ENCODE measurements at places on chromosomes 6 and 20. TPM values are rescaled to one million over a fixed set of nuclear protein-coding genes. Genes with fewer than 3 reads are reported as not detected.

DNA sequence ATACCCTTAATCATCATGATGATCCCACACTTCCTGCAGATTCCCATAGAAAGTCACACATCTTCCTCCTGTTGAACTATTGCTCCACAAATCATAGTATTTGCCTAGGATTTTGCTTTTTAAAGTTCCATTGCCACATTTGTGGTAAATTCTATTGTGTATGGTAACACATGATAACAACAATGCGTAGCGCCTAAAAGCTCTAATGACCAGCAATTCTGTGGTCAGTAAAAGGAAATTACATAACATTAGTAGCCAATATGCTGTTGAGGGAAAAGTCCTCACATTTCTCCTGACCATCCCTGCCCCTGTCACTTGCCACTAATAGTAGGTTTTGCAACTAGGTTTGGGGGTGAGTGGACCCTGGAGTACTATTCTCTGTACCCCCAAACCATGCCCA, 31.8 kb upstream of the PDE7B start:
- no peak for DNase-seq

RAMACL gene
- 0.38 TPM for polyA plus RNA-seq

RBM12 gene
- 8.7 TPM for polyA plus RNA-seq

GRCh38 chr20:7654231-7654630, 286.0 kb downstream of the HAO1 start:
- no peak for DNase-seq

GRCh38 chr20:58911309-58911708, 58.8 kb downstream of the GNAS start:
- no peak for DNase-seq

FOXF2 gene
- 0.43 TPM for polyA plus RNA-seq

- DNase-seq: no peak
Observed at GRCh38 chr6:44261581-44261980, 3.8 kb downstream of the NFKBIE start.

DNA sequence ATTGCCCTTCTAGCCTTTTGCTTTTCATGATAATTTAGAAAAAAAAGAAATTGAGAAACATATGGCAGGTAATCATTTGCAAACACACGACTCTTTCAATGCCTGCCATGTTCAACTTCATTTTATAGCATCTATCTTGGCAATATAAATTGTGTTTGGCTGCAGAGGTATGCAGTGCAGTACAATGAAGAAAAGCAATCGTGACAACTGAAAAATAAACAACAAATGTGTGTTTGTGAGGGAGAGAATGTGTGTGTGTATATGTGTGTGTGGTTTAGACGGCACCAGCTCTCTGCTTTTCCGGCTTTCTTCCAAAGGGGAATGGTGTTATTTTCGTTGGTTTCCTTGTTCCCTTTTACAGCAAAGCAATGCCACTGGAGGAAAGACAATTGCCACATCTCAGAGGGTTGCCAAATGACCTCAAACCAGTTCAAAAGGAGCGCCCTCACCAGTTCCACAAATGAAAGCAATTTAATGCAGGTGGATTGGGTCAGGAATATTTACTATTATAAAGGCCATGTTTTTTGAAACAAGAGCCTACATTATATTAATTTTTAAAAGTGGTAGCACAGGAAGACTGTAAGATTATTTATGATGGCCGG, 587.2 kb downstream of the PRKN start:
- DNase-seq: no peak

DNA sequence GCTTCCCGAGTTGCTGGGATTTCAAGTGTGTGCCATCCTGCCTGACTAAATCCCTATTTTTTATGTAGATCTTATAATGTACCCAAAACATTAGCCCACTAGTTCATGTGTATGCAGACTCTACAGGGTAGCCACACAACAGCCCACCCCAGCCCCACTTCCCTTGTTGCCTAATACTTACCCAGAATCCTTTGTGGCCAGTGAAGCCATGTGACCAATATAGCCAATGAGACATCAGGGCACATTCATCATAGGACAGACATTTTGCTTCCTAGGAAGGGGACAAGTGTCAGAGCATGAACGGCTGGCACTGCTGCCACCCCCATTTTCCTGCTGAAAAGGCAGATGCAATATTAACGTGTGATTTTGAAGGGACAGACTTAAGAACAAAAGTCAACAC, 36.0 kb upstream of the TCP11 start:
- DNase-seq: no peak

DNA sequence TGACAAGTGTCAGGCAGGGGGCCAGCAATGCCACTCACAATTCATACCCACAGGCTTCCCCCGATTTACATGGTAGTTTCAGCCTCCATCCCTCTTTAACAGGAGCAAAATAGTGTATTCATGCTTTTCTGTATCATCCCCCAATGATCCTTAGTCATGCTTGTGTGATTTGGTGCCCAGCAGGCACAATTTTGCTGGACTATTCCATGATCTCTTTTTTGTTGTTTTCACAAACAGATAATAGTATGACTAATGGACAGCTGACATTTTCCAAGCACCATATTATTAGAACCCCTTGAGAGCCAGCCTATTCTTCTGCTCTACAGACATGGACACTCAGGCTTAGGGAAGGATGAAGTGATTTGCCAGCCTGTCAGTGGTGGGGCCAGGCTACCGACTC, 128.2 kb upstream of the RIPOR2 start:
- DNase-seq: no peak

DNA sequence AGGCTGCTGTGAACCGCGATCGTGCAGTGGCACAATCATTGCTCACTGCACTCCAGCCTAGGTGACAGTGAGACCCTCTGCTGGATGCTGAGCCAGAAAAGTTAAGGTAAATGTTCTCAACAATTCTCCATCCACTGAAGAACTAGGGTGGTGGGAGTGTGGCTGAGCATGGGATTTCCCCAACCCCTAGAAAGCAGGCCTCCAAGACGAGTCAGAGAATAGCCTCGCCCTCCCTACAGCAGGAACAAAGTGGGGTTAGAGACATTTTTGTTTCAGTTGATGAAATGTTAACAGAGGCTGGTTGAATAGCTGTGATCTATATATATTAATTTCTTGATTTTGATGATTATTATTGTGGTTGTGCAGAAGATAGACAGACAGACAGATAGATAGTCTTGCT, 6.1 kb upstream of the ALDH8A1 start:
- DNase-seq: no peak

GATA5 gene
- polyA plus RNA-seq: 1.5 TPM
